ENCODE measurements at places on chromosomes 11 and 22.

GRCh38 chr11:101428918-101429317 lies 154.9 kb downstream of the TRPC6 start:
- no peak for DNase-seq

- DNase-seq: no peak
Measured at GRCh38 chr22:48488611-48489511, 1338.8 kb downstream of the BRD1 start.

DNA sequence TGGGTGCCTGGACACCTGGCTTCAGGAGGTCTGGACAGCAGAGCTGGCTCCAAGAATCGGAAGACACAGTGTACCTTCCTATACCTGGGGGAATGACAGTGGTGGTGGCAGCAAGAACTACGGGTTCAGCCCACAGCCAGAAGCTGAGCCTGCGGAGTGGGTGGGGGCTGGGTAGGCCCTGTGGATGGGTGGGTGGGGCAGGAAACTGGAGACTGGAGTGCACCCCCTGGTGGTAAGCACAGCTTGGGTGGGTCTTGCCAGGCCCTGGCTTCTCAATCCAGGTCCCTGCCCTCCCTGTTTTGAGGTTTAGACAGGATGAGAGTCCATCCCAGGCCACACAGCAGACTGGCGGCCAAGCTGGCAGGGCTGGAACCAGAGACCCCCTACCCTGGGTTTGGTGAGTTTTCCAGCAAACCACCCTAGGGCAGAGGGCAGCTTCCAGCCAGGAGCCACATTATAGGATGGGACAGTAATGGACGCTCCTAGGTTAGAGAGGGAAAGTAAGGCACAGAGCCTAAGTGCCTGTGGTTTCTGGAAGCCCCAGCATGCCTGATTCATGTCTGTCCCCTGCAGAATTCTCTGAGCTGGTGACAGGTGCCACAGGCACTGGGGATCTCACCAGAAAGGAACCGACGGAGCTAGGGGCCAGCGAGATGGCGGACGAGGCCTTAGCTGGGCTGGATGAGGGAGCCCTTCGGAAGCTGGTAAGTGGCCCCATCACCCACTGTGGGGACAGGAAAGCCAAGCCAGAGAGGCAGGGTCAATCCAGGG lies 1.7 kb downstream of the SMTN start:
- DNase-seq: peak; percentile 65

GRCh38 chr11:95231881-95232605 lies 1.0 kb upstream of the SESN3 start:
- DNase-seq: peak; percentile 58

GRCh38 chr11:122686111-122686510 lies 30.6 kb downstream of the UBASH3B start:
- no peak for DNase-seq

DNA sequence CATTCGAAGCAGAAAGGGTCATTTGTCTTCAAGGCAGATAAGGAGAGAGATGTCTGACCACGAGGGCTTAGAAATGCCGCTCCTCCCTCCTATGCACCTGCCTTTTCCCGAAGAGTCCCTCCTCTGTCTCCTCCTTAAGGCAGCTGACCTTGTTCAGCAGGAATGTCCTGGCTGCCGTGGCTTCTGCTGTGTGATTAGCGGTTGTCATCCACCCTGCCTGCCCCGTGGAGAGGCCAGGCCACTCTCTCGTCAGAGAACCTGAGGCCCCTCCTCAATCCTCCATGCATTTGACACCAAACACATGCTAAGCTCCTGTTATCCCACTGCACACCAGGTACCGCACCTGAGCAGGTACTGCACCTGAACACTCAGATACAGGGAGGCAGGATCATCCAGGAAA lies 834.6 kb downstream of the TBC1D22A start:
- no peak for DNase-seq

- no peak for DNase-seq
Measured at GRCh38 chr11:73077454-73077853, 64.7 kb downstream of the FCHSD2 start.

- no peak for DNase-seq
Measured at GRCh38 chr11:12547953-12548650, 126.1 kb upstream of the TEAD1 start.

DNA sequence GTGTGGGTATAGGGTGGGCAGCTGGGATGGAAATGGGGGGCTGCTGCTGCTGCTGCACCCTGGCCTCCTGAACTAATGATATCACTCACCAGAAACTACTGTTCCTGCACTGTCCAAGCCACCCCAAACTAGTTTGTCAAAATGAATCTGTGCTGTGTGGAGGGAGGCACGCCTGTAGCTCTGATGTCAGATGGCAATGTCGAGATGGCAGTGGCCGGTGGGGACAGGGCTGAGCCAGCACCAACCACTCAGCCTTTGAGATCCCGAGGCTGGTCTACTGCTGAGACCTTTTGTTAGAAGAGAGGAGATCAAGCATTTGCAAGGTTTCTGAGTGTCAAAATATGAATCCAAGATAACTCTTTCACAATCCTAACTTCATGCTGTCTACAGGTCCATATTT lies 1.3 kb downstream of the RAG1 start:
- no peak for DNase-seq

DNA sequence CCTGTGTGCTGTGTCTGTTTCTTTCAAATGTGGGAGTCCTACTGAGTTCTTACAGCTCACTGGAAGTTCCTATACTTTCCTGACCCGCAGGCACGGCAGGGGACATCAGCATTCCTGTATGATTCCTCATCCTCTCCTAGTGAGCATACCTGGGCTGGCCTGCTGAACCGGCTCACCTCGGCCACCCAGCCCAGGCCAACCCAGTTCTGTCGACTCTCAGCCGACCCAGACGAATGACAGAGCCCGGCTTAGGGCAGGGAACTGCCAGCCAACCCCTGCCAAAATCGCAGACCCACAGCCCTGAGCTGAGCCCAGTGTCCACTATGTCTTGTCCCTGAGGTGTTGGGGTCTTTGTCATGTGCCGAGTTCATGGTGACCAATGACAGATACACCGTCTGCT lies 339.7 kb downstream of the BRD1 start:
- DNase-seq: no peak

DNA sequence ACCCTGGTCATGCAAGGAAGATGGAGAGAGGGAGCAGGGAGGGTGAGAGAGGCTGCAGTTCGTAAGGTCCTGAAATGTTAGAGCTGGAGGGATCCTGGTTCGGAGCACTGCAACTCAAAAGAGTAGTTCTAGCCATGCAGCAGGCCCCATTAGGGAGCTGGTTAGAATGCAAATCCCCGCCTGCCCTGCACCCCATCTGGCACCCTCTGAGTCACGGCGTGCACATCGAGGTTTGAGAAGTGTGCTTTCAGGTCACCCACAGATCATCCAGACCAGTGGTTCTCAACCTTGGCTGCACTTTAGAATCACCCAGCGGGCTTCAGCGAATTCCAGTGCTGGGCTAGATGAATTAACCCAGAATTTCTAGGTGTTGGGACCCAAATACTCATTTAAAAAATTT lies 48.2 kb downstream of the ST3GAL4 start:
- no peak for DNase-seq

DNA sequence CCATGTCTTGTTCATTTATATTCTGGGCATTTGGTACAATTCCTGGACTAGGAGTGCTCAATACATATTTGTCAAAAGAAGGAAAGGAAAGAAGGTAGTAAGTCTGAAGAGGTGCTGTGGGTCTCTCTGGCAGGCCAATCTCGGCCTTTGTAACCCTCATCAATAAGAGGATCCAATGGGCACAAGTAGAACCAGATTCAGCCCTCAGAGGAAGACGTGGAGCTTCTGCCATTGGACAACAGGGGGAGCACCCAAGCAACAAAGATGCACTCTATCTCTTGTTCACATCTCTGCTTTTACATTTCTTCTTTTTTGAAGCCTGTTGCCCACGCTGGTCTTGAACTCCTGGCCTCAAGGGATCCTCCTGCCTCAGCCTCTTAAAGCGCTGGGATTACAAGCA lies 2.2 kb upstream of the VPS11 start:
- DNase-seq: peak; percentile 25

DNA sequence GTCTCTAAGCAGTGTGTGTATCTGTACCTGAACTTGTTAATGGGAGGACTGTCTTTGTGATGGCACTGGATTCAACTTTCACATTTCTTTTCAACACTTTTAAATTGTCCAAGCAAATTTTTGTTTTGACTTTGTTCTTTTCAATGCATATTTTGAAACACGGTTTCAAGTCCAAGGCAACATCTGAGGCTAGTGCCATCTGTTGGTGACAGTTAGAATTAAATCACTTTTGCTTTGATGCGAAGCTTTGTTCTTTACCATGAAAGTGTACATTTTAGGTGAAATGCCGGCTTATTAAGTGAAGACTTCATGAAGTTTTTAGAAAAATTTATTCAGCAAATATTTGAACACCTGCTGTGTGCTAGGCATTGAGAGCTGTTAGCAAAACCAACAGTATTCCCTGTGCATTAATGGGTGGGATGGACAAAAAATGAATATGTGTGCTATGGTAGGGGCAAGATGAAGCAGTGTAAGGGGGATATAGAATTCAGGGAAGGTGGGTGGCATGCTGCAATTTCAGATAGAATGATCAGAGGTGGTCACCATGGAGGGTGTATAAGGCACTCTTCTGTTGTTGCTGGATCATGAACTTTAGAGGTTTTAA lies 70.2 kb downstream of the DDX10 start:
- DNase-seq: no peak

DNA sequence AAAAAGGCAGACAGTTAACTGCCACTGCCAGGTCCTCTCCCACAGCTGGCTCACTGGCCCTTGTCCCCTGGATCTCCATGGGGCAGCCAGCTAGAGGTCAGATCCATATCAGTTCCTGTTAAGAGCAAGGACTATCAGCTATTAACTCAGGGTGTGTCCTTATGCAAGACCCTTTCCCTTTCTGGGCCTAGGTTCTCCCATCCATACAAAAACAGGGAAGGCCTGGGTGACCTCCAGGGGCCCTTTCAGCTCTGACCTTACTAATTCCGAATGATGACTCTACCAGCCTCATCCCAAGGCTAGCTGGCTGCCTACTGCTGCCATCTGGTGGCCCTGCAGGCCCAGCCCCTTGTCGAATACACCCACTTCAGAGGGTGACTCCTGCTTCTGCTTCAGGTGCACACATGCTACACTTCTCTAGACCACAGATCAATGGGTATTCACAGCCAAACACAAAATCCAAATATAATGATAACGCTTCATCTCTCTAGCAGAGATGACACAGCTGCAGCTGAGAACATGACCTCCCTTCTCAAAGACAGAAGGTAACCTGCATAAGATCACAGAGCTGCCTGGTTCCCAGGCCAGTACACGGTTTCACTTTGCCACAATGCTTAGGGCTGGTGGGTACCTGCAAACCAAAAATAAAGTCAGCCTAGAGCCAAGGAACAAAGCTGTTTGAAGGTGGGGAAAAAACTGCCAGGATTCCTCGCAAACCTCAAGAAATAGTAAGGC lies 34.1 kb downstream of the SERGEF start:
- DNase-seq: peak; percentile 4

DNA sequence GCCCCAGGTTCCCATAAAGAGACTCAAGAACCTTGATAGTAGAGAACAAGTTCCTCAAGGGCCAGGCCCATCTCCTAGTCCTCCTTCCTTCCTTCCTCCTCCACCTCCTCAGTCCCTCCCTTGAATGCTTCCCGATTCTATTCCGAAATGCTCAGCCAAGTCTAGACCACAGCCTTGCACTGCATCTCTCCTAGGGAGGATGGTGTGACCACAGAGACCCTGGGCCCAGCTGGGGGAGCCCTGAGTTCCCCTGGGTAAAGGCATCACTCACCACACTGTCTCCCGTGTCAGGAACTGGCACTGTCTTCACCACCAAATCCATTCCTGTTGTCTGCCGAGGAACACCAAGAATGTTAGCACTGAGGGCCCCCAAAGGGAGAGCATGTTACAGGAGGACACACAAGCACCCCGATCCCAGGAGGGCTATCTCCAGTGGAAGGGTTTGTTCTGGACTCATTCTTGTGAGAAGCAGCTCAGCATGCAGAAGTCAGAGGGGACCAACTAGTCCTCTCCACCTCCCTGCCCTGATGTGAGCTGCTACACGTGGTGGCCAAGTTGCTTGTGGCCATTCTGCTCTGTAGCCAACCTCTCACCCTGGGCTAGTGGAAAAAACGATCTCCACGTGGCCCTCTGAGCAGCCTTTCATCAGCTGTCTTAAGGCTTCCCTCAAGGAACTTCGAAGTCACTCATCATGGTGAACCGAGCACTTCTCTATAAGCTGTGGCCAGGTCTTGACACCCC lies 8.7 kb downstream of the IFT27 start:
- DNase-seq: no peak

- no peak for DNase-seq
Measured at GRCh38 chr11:112941104-112941503, 20.1 kb upstream of the NCAM1 start.

DNA sequence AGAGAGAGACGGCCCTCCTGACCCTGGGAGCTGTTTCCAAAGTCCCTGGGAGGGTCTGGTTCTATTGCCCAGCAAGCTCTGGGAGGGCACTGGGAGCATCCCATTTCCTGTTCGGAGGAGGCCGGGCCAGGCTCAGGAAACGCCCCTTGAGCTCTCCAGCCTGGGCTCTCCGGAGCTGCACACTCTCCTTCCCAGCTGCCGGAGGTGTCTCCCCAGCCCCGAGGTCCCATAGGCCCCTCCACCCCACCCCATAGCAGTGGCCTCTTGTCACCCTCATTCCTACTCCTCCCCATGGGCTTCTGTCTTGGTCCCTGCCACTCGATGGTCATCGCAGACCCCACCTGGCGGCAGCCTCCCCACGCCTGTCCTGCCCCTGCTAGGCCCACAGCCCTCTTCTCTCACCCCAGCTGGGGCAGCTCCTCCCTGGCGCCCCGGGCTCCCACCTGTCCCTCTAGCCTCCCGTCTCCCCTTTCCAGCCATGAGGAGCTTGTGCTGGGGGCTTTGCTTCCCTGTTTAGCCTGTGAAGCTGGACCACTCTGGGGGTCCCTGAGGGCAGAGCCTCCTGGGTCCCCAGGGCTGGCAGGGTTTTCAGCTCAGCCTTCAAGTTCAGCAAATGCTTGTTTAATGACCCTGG lies 2.8 kb downstream of the TSPAN32 start:
- no peak for DNase-seq

- DNase-seq: no peak
Measured at GRCh38 chr11:77027275-77027674, 6.9 kb upstream of the B3GNT6 start.

- no peak for DNase-seq
Measured at GRCh38 chr11:10413268-10413667, 41.8 kb upstream of the AMPD3 start.

DNA sequence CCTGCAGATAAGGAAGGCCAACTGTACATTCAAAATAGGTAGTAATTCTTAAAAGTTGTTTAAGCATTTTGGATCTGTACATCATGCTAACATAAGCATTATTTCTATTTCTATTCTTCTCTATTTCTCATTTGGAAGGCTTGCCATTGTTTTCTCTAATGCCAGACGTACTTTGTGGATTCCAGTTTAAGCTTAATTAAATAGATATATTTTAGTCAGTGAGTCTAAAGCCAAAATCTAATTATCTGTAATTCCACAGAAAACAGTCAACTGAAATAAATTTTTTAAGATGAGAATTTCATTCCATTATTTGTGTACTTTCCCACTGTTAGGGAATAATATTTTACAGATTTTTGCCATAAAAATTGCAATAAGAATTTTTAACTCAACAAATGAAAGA lies 123.0 kb downstream of the LUZP2 start:
- no peak for DNase-seq

- no peak for DNase-seq
Measured at GRCh38 chr11:96863520-96863919, 473.7 kb downstream of the JRKL start.

- no peak for DNase-seq
Measured at GRCh38 chr22:19971276-19972124, 29.9 kb upstream of the TXNRD2 start.
